Calu3 (cell line): ENCODE measurements at places on chromosomes 7 and 10. TPM values are rescaled to one million over a fixed set of nuclear protein-coding genes. Genes with fewer than 3 reads are reported as not detected.

The GNAT3 gene
- not detected in 2 replicates for total RNA-seq

GRCh38 chr7:64881461-64882287 lies 21.4 kb upstream of the ZNF273 start:
- H3K36me3 ChIP-seq, result no peaks in the 10 kb centered on the region
- no peak overlapping the region for H3K4me3 ChIP-seq

GRCh38 chr10:6978187-6978627 lies 398.1 kb upstream of the PRKCQ start:
- H3K36me3 ChIP-seq, result no peaks in the 10 kb centered on the region
- H3K4me1 ChIP-seq, result no peaks in the 10 kb centered on the region
- peaks cover 78% of the 10 kb centered on the region for H3K27me3 ChIP-seq

DNA sequence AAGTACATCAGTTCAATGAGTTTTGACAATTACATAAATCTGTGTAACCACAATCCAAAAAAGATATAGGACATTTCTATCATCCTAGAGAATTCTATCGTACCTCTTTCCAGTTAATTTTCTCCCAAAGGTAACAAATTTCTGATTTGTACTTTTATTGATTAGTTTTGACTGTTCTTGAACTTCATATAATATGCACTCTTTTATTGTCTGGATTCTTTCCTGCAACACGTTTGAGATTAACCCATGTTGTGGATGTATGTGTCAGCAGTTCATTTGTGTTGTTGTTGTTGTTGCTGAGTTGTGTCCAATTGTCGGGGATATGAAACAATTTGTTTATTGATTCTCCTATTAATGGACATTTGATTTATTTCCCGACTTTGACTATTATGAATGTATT lies 145.9 kb upstream of the WDR11 start:
- DNase-seq, result no peak
- H3K4me1 ChIP-seq, result no peaks in the 10 kb centered on the region
- H3K4me3 ChIP-seq, result no peak overlapping the region
- peaks cover 14% of the 10 kb centered on the region for H3K27me3 ChIP-seq

DNA sequence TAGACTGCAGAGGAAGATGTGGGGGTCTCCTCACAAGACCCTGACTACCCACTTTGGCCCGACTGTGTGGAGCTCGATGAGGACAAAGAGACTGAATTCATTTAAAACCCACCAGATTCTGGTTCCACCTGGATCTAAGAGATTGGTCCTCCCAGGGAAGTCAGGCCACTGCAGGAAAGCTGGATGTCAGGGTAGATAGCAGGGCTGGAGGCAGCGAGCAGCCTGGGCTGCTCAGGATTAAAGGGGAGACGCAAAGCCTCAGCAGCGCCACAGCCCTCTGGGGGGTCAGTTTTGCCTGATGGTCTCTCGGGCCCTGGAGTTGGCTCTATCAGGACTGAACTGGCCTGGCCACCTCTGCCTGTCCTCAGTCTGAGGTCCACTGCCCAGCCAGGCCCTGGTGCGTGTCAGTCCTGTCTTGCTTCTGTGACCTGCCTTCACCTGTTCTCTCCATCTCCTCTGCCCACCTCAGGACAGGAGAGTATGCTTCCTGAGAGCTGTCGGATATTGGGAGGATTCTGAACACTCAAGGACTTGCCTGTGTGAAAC lies 12.2 kb upstream of the KLRG2 start:
- H3K4me1 ChIP-seq, result no peaks in the 10 kb centered on the region

DNA sequence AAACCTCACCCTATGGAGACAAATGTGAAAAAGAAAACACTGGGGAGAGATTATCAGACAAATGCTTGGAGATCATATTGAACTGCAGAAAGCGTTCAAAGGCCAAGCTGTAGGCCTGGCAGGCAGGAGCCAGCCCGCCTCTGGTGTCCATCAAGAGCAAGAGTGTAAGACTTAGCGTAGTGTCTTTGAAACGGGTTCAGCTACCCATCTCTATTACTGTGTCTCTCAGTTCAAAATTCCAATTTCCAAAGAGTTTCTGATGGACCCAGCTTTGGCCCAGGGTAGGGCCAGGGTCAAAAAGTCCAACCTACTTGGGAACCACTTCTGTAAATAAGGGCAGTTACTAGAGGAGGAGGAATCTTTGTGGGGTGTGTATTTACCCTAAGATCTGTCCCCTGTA lies 45.4 kb upstream of the HBP1 start:
- no peak overlapping the region for H3K4me3 ChIP-seq
- no peaks in the 10 kb centered on the region for H3K27me3 ChIP-seq
- no peak for DNase-seq
- H3K27ac ChIP-seq, result no peak overlapping the region

GRCh38 chr7:73901231-73901822 lies 40.4 kb downstream of the TMEM270 start:
- H3K4me3 ChIP-seq, result no peak overlapping the region
- H3K4me1 ChIP-seq, result no peaks in the 10 kb centered on the region
- H3K27ac ChIP-seq, result no peak overlapping the region

DNA sequence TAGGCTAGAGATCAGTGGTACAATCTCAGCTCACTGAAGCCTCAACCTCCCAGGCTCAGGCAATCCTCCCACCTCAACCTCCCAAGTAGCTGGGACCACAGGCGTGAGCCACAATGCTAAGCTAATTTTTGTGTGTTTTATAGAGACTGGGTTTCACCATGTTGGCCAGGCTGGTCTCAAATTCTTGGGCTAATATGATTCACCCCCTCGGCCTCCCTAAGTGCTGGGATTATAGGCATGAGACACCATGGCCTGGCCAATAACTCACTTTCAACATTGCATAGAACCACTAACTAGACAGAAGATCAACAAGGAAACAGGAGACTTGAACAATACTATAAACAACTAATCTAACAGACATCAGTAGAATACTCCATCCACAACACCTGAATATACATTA lies 191.7 kb downstream of the LRRN3 start:
- H3K27ac ChIP-seq, result no peak overlapping the region
- no peak overlapping the region for H3K4me3 ChIP-seq
- no peaks in the 10 kb centered on the region for H3K27me3 ChIP-seq
- no peaks in the 10 kb centered on the region for H3K4me1 ChIP-seq

DNA sequence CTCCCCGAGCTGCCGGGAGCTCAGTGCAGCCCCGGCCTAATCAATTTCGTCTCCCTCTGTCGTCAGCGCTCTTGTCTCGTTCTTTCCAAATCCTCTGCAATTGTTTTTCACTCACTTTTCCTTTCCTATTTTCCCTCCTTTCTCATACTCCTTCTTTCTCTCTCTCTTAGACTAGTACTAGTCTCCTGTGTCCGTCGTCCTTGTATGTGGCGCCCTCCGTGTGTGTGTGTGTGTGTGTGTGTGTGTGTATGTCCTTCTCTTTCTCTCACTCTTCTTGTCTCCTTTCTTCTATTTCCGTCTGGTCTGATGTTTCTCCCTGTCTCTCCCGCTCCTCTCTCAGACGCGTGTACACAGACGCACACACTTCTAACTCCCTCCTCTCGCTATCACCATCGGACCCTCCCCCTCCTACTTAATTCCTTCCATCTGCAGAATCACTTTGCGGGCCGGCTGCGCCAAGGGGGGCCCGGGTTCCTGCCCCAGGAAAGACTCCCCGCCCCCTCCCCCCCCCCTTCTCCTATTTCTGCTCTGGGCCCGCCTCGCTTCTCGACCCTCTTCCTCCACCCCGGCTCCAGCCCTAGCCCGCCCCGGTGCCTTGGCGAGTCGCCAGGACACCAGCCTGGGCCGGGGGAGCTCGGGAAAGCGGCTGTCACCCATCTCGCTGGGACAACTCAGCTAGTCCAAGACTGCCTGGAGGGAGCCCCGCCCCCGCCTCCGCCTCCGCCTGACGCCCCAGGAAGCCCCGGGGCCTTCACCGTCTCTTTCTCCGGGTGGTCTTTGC lies 743 bp upstream of the ZCCHC24 start:
- peaks cover 25% of the 10 kb centered on the region for H3K36me3 ChIP-seq
- peak; percentile 49 for DNase-seq
- H3K4me3 ChIP-seq, result peak overlapping the region; percentile 70
- H3K4me1 ChIP-seq, result peaks cover 29% of the 10 kb centered on the region
- H3K27ac ChIP-seq, result peak overlapping the region; percentile 23
- H3K27me3 ChIP-seq, result peaks cover 51% of the 10 kb centered on the region

DNA sequence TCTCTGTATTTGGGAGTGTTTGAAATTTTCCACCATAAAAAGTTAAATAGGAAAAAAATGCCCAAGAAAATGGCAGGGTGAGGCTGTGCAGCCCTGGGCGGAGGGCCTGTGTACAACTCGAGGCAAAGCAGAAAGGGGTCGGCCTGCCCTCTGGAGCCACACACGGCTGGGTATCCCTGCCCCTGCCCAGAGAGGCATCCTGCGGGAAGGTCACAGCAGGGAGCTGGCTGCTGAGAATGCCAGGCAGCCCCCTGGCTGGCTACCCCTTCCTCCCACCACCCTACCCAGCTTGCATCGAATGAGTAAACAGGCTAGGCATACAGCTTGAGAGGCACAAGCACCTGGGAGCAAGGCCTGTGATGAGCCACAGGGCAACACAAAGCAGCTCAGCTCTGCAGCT lies 46.1 kb downstream of the CAMK2B start:
- no peak overlapping the region for H3K4me3 ChIP-seq
- no peak for DNase-seq
- H3K36me3 ChIP-seq, result no peaks in the 10 kb centered on the region
- H3K27ac ChIP-seq, result no peak overlapping the region
- H3K4me1 ChIP-seq, result no peaks in the 10 kb centered on the region
